Cardiac fibroblast (primary cell): ENCODE measurements at places on chromosomes 13 and 19.
A peak's percentile ranks its signal among the peaks of the same experiment; 100 is the strongest.

DNA sequence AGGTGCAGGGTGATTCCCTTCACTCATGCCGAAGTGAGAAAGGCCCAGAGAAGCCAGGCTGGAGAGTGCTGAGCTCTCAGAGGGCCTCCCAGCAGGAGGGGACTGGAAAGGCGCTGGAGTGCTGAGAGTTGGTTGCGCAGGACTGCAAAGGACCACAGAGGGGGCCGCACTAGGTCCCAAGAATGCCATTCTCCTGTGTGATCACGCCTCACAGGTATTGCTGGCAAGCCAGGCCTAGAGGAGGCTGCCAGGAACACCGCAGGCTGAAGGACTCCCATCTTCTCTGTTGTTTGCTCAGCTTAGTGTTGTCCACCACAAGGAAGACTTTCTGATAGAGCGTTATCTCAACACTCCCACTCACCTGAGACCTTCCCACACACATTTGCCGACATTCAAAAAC is 165.0 kb downstream of the FGF14 start:
- no peak for DNase-seq

DNA sequence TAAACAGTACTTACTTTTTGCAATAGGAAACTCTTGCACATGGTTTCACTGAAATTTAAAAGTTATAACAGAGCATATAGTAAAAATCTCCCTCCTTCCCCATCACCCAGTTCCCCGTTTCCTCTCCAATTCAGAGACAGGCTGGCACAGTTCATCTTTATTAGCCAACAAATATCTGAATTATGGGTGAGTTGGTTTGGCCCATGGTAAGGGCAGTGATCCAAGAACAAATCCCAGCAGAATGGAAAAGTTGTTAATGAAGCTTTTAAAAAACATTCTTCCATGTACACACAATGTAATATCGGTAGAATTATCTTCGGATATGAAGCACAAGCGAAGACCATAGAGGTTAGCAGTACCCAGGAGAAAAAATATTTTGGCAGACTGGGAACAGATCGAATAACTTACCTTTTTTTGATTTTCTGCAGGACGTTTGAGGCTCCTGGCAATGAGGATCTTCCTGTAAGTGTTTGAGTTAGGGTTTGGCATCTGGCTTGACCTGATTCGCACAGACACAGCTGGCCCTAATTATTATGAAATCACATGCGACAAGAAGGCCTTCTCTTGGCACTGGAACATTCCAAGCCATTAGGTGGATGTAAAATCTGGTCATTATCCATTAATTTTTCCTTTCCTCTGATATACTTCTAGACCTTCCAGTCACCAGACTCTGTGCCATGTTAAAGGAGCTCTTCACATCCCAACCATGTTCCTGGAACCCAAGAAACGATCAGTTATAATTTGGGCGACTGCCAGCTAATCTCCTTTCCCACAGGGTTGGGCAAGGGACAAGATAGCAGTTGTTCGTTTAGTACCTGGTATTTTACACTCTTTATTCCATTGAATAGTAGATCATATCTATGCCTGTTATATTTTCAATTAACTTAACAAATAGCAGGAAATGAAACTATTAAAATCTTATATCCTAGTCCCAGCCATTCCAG is 139.4 kb upstream of the TSC22D1 start:
- no peak for DNase-seq

- DNase-seq: no peak
These were observed 11.0 kb downstream of the ZNF574 start for GRCh38 chr19:42086770-42087550.

DNA sequence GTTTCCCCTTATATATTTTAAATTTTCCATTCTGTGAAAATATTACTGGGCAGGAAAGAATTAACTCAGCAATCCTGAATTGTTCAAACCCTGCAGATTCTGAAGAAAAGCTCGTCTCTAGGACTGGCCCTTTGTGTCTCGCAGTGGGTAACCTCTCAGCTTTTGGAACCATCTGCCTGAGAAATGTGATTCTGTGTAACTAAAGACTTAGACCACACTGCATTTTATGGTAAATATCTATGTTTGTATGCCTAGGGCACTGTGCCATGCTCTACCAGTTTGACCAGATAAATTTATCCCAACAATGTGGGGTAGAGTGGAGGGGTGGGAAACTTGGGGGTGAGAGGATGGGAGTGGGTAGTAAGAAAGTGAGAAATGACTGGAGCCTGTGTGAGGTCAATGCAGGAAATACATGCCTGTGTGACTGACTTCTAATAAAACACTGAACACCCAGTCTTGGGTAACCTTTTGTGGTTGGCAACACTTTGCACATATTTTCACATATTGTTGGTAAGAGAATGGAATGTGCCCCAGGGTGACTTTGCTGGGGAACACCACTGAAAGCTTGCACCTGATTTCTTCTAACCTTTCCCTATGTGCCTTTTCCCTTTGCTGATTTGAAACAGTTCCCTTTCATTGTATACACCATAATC is 1181.9 kb downstream of the OLFM4 start:
- DNase-seq: no peak

- DNase-seq: no peak
These were observed 13.2 kb upstream of the ZNF599 start for GRCh38 chr19:34786236-34786635.

DNA sequence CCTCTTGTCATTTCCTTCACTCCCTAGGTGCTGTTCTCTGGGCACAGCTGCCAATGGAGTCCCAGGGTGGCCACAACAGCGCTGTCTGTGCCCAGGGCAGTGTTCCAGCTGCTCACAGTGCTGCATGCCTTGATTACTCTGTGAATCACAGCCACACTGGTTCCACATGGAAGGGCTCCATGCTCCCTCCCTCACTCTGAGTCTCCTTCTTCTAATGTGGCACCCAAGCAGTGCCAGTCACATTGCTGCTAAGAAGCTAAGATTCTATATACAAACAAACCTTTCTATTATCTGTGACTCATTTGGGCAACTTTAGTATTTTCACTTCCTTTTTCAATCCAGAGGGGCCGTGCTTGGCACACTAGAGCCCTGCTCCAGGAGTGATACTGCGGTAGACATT is 248.7 kb downstream of the TDRD3 start:
- DNase-seq: no peak

DNA sequence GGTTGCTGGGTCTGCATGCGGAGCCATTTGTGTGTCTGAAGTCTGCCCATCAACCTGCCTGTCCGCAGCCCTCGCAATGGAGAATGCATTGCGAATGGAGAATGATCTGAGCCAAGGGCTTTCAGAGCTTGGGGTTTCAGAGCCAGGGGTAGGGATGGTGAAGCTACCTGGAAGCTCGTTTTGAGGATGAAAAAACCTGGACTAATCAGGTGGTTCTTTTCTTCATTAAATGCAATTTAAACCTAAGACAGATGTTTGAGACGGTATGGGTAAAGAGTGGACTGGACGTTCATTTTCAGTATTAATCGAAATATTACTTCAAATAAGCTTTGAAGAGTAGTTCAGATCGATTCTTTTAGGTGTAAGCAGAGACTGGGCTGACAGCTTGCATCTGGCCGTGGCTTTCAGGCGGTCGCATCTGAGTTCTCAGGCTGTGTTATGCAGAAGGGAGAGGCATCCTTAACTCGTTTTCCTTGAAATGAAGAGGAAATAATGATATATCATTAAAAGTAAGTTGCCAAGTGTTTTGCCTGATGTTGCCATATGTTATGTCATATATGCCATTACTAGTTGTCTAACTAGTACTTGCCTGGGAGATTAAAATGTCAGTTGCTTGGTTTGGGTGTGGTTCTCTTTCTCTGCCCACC is 801 bp downstream of the MCF2L start:
- DNase-seq: no peak

DNA sequence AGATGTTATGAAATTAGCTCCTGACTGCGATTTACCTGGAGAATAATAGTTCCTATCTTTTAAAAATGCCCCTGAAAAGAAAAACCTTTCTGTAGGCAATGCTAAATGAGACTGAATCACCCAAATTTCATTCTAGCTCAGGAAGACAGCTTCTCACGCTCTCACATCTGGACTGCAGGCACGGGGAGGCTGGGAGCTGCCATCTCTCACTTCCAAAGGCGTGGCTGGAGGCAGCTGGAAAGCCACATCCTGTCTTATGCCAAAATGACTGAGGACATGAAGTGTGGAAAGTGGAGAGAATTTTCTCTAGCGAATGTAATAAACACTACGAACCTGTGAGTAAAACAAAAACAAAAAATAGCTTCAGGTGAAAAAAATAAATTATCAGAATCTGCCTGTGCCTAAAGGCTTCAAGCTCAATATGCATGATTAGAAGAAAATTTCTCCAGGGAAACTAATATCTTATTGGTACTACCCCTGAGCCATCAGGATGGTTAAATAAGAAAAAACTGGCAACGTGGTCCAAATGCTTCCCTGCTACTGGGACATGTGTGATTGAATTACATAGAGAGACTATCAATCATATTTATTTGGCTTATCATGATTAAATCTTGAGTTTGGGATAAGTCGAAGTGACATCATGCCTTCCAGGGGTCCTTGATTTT is 58.1 kb upstream of the UBL3 start:
- peak; percentile 52 for DNase-seq

DNA sequence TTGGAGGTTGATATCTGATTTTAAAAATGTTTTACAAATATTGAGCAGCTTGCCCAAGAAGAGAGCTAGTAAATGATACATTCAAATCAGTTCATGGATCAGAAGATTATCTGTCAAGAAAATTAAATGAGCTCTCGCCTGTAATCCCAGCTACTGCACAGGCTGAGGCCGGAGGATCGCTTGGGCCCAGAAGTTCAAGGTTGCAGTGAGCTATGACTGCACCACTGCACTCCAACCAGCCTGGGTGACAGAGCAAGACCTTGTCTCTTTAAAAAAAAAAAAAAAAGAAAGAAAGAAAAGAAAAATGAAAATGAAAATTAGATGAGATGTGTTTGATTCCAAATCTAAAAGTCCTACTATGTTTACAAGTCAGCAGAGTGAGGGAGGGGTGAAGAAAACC is 2.4 kb downstream of the SPART start:
- no peak for DNase-seq

DNA sequence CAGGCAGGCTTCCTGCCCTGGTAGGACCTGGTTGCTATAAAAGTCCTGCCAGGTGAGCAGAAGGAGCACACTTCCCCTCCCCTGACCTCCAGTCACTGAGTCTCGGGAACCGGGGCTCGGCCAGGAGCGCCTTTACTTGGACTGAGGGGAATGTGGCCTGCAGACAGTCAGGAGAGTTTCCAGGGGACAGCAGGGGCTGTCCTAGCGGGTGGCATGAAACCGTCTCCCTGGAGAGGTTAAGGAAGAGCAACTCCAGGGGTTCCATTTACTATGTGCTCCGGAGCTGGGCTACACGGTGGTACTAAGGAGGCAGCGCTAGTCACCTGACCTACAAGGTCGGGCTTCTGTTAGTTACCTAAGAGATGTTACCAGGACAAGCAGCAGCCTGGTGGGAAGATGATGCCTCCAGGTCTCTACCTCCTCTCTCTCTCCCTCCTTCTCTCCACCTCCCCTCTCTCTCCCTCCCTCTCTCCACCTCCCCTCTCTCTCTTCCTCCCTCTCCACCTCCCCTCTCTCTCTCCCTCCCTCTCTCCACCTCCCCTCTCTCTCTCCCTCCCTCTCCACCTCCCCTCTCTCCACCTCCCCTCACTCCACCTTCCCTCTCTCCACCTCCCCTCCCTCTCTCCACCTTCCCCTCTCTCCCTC is 4.1 kb upstream of the CNOT3 start:
- DNase-seq: peak; percentile 11

GRCh38 chr13:106183410-106184065 is 351.9 kb downstream of the EFNB2 start:
- no peak for DNase-seq

- DNase-seq: no peak
These were observed 475.9 kb upstream of the HTR2A start for GRCh38 chr13:47372751-47373150.
